ENCODE measurements at places on chromosomes 1 and 21.

GRCh38 chr21:35578347-35578782, 482.0 kb downstream of the SETD4 start:
- DNase-seq: no peak

DNA sequence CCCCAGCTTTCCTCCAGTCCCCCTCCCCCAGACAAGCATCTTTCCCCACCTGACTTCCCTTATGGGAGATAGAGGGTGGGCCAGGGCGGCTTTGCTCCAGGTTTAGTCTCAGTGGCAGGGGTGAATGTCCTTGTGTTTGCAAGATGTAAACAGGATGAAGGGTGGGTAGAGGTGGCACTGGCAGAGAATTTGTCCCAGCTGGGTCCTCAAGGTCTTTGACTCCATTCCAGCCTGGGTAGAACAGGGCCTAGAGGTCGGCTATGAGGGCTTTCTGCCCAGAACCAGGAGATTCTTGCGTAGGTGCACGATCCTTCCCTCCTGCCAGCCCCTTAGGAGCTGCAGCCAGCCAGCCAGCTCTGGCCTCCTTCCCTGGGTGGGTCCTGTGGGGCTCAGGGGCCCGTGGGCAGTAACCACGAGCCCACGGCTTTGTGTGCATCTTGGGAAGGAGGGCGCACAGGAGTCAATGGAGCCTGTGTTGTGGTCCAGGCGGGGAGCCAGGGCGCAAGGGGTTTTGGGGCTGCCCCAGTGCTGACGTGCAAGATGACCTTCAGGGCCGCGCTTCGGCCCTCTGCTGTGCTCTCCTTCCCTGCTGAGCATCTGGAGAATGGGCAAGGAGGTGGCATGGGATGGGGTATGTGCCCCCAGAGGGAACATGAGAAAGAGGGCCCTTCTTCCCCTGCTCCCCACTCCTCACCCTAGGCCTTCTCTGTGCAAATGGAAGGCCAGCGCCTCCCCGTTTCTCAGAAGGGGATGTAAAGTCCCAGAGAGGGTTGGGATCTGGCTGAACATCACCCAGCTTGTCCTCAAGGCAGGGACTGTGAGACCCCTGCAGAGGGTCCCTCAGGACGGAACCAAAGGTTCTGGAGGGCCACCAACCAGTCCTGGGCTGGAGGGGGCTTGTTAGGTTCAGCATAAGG, 15.7 kb downstream of the POU3F1 start:
- DNase-seq: no peak

DNA sequence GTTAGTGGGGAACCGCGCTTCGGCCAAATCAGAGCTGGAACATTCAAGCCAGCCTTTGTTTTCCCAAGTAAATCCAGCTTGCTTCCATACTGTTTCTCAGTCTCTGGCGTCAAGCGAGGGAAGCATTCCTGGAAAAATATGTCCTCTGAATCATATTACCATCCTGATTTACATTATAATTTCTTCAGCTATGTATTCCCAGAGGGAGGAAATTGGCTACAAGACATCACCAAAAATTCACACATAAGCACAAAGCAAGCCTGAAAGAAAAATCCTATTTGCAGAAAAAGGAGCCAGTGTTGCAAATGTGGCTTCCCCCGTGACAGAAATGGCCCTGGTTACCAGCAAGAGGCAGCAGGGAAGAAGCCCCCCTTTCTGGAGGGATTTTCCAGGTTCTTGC, 233.3 kb downstream of the KCNJ6 start:
- no peak for DNase-seq

DNA sequence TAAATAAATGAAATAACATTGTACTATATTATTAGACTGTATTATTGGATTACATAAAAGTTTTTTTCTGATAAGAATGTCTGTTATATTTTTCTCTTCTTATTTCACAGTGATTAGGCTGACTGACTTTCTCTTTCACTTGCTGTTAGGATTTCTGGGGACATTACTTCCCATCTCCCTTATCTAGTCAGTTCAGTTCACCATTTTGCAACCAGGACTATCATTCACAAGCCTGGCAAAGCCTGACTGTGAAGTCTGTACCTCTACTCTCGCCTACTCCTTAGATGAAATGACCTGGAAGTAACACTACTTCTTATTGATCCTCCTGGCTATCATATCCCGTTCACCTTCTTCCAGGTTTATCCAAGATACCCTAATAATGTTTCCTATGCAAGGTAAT, 676.6 kb downstream of the USP25 start:
- DNase-seq: no peak

- DNase-seq: no peak
Observed at GRCh38 chr1:29227511-29227910, 3.2 kb downstream of the MECR start.

DNA sequence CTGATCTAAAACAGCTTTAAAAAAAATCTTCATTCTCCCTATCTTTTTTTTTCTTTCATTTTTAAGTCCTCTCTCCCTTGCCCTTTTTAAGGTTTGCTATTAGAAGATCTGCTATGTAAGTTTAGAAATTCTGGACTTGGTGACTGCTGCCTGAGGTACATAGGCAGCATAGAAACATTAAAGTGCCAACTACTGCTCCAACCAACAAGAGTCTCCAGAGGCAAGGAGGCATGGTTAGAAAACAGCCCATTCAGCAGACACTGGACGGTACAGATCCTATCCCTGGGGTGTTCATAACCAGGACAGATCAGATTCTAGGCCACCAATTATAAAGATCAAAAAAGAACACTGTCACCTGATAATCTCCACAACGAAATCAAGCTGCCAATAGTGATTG, 36.6 kb downstream of the GPR3 start:
- DNase-seq: no peak

- DNase-seq: no peak
Observed at GRCh38 chr1:212621949-212622305, 13.4 kb downstream of the ATF3 start.

GRCh38 chr1:15657021-15657420, 27.1 kb upstream of the PLEKHM2 start:
- no peak for DNase-seq

DNA sequence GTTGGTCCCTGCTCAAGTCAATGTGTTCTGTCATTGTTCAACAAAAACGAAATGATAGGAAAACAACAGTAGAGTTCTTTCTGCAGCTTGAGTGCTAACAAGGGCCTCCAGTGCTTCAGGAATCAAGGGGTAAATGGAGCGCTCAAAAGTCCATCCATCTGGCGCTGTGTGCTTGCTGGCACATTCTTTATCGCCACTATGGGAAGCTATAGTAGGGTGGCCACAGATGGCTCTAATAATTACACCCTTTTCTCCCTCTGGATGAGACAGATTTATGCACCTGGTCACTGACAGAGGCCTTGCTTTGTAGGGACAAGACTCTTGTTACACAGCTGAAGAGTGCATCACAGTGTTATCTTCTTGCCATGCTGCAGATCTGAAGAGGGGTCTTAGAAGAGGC, 136.0 kb downstream of the GDAP2 start:
- DNase-seq: no peak

DNA sequence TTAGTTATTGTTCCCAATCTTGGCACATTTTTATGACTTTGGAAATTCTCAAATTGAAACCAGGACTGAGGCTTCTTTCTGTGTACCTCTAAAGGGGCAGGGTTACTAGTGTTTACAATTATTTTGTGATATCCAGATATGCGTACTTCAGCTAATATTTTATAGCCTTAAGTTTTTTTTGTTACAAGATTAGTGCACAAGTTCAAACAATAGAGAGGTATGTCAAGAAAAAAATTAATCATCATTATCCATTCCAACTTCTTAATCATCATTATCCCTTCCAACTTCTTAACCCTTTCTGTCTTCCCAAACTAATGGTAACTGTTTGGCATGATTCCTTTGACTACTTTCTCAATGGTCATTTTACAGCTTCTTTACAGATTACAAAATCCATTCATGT, 272.9 kb upstream of the C1orf105 start:
- DNase-seq: no peak

DNA sequence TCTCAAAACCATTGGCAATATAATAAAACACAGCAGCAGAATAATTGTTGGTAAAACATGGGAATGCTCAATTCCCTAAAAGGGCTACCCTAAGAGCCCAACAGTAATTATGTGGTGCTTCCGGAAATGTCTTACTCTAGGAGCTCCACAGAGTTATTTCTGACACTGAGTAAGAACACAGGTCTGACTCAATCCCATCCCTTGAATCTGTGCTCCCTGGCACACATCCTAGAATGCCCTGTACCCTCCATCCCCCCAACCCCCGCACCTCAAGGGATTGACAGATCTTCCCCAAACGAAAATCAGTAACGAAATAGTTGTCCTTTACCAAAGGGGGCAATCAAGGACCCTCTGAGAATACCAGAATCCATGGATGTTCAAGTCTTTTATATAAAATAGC, 71.9 kb downstream of the SMYD2 start:
- no peak for DNase-seq

- DNase-seq: no peak
Observed at GRCh38 chr21:46119637-46120271, 21.8 kb downstream of the COL6A2 start.

DNA sequence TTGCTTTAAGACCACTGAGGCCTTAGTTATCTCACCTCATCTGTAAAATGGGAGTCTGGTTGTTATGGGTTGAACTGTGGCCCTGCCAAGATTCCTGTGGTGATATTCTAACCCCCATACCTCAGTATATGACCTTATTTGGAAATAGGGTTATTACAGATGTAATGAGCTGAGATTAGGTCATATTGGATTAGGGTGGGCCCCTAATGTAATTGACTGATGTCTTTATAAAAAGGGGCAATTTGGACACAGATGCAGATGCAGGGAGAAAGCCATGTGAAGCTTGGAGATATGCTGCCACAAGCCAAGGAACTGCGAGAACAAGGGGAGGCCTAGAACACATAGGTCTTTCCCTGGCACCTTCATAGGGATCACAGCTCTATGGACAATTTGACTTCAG, 3.9 kb downstream of the C1orf87 start:
- no peak for DNase-seq

DNA sequence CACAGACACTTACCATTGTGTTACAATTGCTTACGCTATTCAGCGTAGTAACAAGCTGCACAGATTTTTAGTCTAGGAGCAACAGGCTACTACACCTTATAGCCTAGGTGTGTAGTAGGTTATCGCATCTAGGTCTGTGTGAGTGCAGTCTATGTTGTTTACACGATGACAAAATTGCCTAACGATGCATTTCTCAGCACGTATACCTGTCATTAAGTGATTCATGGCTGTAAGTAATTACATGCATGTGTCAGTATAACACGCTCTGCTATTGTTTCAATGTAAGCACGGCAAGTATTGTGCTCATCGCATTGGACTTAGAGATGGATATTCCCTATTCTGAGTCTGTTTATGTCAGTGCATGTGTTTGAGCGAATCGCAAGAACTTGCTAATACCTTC, 15.7 kb upstream of the ZBTB18 start:
- no peak for DNase-seq

- DNase-seq: no peak
Observed at GRCh38 chr1:46411601-46412341, 17.7 kb downstream of the FAAH start.

- peak; percentile 43 for DNase-seq
Observed at GRCh38 chr1:62689524-62689923, 1.3 kb upstream of the DOCK7 start.

DNA sequence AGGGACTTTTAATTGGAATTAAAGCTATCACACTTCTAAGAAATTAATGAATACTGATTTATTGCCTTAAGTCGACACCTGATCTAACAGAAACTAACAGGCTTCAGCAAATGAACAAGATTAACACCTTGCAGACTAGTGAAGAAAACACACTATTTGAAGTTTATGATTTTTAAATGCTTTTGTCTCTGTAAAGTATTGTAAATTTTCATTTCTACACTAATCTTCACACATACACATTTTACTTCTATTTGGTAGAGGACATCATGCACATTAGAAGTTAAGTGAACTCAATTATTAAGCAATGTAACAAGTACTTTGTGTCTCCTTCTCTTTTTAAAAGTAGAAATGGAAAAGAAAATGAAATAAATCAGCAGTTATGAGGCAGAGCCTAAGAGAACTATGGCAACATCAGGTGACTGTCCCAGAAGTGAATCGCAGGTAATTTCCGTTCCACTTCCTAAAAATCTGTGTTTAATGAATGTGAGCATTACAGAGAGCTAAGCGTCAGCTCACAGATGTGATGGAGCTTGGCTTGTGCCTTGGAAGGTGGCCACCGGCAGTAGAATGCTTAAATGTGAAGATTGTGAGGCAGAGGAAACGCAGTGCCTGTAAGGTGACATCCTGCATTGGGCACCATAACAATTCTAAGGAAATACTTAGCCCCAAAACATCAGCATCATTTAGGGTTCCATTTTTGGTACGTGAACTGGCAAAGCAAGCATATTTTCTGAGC, 1.2 kb downstream of the PRMT2 start:
- DNase-seq: no peak

DNA sequence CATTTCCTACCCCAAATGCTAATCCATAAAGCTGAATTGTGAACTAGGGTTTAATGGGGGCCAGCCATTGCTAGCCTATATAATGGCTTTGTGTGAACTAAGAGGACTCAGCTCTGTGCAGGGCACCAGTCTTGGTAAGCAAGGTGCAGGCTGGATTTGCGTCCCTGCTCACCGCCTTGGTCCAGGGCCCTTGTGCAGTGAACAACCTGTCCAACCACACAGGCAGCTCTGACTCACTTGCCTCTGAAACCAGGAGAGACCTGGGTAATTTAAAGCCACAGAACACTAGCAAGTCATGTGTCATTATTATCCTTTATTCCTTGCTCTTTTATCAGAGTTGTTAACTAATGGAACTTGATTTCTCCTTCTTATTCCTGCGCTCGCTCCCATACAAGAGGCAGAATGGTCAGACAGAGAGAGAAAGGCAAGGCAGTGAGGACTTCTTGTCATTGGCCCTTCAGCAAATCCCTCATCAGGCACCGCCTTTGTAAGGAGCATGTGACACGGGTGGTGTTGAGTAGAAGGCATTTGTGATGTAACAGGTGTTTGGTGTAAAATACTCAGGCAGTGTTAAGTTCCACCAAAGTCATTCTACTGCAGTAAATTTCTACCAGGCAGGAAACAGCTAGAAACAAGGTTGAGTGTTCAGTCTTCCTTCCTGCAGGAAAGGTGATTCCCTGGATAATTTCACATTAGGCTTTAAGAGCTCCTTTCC, 67.3 kb upstream of the OLIG2 start:
- DNase-seq: no peak

DNA sequence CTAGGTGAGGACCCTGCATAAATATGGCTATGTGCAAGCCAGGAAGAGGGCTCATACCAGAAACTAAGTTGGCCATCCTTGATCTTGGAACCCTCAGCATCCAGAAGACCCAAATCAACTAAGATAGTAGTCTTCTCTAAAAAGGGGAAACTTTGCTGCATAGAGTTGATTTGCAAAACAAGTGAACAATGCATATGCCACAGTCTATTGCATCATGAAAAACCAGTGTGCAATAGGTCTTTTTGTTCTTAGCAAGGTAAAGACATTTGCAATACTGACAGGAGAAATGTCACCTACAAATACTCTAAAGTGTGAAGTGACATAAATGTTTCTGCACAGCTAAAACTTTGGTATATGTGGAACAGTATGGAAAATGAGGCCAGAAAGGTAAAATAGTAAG, 2.0 kb upstream of the IFI16 start:
- DNase-seq: peak; percentile 63

- no peak for DNase-seq
Observed at GRCh38 chr1:91172541-91172940, 150.7 kb upstream of the ZNF644 start.

All from NB4 (cell line).